ENCODE measurements at places on chromosomes 2 and 18. TPM values are rescaled to one million over a fixed set of nuclear protein-coding genes. Genes with fewer than 3 reads are reported as not detected.

Gene PDE11A
- total RNA-seq: 0.67 TPM

Gene RIF1
- 21.8 TPM for total RNA-seq

Gene KRTCAP3
- total RNA-seq: 0.39 TPM

Gene RFX8
- total RNA-seq: not detected

Gene COLEC12
- 0.06 TPM for total RNA-seq

Gene LINC00305
- total RNA-seq: not detected

Gene ABCG5
- total RNA-seq: not detected

Gene DNAH7
- 1.4 TPM for total RNA-seq

Gene REG1B
- total RNA-seq: not detected

Gene NAT8
- total RNA-seq: not detected

Gene GNLY
- not detected for total RNA-seq

Gene STAM2
- 9.9 TPM for total RNA-seq

Gene SCYGR2
- total RNA-seq: not detected

Gene POTEC
- not detected for total RNA-seq

Gene CROCC2
- not detected for total RNA-seq

Gene NT5C1B
- total RNA-seq: not detected

Gene COPS7B
- 41.5 TPM for total RNA-seq

Gene CNRIP1
- total RNA-seq: 2.2 TPM

Gene ST8SIA3
- not detected for total RNA-seq

Gene CDH19
- 1.2 TPM for total RNA-seq

Gene CD207
- not detected for total RNA-seq

Gene AMER3
- not detected for total RNA-seq

Gene C2orf69
- total RNA-seq: 7.4 TPM

Gene CXCR4
- 0.71 TPM for total RNA-seq

Gene SMYD5
- total RNA-seq: 51.4 TPM

Gene UGT1A3
- not detected for total RNA-seq

Gene SERPINB5
- total RNA-seq: 0.09 TPM

Measured in A549 treated with GW870086 at 1 μM for 4 hours (cell line).